ENCODE measurements at places on chromosomes 16 and 17. TPM values are rescaled to one million over a fixed set of nuclear protein-coding genes. Genes with fewer than 3 reads are reported as not detected.
A peak's percentile ranks its signal among the peaks of the same experiment; 100 is the strongest.

GRCh38 chr16:17515421-17516210 lies 44.9 kb upstream of the XYLT1 start:
- DNase-seq = no peak

- no peak for DNase-seq
These were observed 146.1 kb upstream of the GSE1 start for GRCh38 chr16:85466989-85467388.

HSD17B2 gene
- not detected for total RNA-seq

- no peak for DNase-seq
These were observed 25.8 kb downstream of the SMPD3 start for GRCh38 chr16:68422396-68422960.

GRCh38 chr17:1627982-1628855 lies at the start of gene SLC43A2:
SLC43A2 (minus strand) TSS chr17:1628834; CDS start chr17:1627874, 960 bp downstream.
- DNase-seq = peak; percentile 84

GRCh38 chr17:6587310-6587709 lies 31.0 kb upstream of the PITPNM3 start:
- DNase-seq = no peak

GRCh38 chr16:3152277-3152990 lies 17.6 kb downstream of the ZNF213 start:
- peak; percentile 86 for DNase-seq

GRCh38 chr16:26701243-26701886 lies 365.4 kb upstream of the C16orf82 start:
- no peak for DNase-seq

DPEP1 gene
- total RNA-seq = not detected

GRCh38 chr17:66312912-66313311 lies 10.5 kb downstream of the PRKCA start:
- no peak for DNase-seq

- DNase-seq = no peak
These were observed 27.8 kb downstream of the COG4 start for GRCh38 chr16:70495425-70496182.

- no peak for DNase-seq
These were observed 17.7 kb downstream of the JUP start for GRCh38 chr17:41768682-41769288.

DNA sequence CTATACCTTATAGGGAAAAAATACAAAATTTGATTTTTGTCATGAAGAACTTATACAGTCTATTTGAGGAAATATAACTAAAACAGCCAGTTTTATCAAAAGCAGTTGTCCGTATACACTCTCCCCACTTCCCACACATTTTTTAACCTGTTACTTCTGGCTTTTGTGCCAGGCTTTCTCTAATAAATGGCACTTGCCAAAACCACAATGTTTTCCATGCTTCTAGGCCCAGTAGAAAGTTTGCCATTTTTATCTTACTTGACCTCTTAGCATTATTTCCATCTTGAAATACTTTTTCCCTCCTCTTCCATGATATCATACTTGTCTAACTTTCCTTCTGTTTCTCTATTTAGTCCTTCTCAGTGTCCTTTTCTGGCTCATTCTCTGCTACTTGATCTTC lies 38.8 kb downstream of the EFCAB5 start:
- no peak for DNase-seq

DNA sequence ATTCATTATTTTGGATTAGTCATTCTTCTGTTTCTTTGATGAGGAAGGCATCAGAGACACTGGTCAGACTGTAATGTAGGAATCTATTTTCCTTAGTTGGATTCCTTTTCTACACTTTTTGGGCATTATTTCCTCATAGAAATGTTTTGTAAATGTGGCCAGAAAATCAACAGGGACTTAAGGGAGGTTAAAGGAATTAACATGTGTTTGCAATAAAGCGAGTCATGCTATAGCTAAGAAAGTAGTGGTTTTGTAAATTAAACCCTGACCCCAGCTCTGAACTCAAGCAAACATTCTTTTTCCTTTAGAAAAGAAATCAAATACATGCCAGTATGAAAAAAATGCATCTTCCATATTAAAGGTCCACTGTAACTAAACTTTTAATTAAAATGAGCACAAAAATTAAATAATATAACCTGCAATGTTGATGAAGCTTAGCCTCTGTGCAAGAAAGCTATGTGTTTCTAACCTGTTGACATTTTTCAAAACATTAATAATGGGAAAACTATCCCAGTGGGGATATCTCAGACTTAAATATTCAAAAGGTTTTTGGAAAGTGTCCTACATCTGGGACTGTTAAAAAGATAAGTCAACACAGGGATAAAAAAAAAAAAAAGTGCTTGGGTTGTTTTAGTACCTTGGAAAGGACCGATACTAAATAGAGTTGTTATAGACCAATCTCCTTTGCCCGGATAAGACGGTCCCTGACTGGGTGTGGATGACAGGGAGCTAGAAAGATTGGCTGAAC lies 428.0 kb downstream of the CA10 start:
- no peak for DNase-seq

NPIPB8 gene
- total RNA-seq = not detected

DNA sequence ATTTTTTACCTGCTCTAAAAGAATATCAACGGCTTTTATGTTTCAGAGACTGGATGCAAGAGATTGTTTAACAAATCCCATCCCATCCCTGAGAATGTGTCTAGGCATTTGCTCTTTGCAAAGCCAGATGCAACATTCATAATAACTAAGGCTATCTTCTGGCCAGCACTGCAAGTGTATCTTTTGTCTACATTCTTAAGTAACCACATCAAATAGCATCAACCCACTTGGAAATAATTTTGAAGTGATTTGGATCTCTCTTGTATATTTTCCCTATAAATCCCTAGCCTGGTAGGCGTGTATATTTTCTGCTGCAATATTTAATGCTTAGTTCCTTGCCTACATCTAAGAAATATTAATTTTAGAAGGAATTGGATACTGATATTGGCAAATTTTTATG lies 64.3 kb downstream of the PIGL start:
- DNase-seq = no peak

DNA sequence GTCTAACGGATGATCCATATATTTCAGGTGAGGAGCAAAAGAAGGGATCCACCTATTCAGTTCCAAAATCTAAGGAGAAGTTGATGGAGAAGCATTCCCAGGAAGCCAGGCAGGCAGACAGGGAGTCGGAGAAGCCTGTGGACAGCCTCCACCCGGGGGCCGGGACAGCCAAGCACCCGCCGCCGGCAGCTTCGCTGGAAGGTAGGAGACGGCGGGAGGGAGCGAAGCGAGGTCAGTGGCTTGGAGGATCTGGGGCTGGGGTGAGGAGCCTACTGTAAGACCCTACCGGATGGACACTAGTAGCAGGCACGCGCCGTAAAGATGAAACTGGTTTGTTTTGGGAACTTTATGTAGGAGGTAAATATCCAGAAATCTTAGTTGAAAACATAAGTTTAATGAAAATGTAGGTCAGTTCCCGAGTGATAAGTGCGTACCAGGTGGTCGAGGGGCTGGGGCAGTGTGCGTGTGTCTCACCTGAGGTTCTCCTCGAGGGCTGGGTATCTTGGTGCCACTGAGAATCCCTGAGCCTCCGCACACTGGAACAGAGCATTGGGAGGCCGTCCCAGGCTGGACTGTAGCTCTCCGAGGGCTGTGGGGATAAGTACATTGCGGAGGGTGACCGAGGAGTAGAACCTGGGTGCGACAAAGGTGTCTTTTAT lies 714 bp downstream of the SPATA33 start:
- DNase-seq = no peak

- DNase-seq = no peak
These were observed 7.2 kb downstream of the GRB2 start for GRCh38 chr17:75398279-75398678.

DNA sequence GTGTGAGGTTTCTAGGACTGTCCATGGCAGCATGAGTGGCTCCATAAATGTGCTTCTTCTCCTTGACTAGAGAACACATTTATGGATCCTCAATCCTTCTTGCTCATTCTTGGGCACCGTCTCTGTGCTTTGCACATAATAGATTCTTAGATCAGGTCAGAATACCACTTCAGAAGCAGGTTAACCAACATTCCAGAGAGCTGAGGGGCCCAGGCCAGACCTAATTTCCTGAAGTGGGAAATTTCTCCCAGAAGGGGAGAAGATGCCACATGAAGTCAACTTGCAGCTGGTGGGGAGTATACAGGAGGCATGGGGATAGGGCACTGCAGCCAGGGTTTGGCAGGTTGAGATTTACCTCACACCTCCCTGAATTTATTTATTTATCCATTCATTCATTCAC lies 24.4 kb upstream of the VAT1L start:
- no peak for DNase-seq

COX4I1 gene
- total RNA-seq = 1,881 TPM

OR1F1 gene
- total RNA-seq = not detected

GRCh38 chr16:84098939-84099338 lies 17.8 kb downstream of the MBTPS1 start:
- DNase-seq = no peak

- peak; percentile 17 for DNase-seq
These were observed 2.1 kb upstream of the SPG7 start for GRCh38 chr16:89506113-89506504.

CLEC18B gene
- total RNA-seq = 0.30 TPM

GRCh38 chr17:1552932-1553331 lies 9.7 kb downstream of the PITPNA start:
- no peak for DNase-seq

GRCh38 chr17:16943032-16943352 lies 28.9 kb downstream of the TNFRSF13B start:
- DNase-seq = no peak

ARHGDIA gene
- 95.1 TPM for total RNA-seq

RAB37 gene
- 1.9 TPM for total RNA-seq

GRCh38 chr16:86218479-86219170 lies 291.7 kb upstream of the FOXF1 start:
- DNase-seq = no peak

GRCh38 chr17:58536542-58536941 lies 22.1 kb upstream of the MTMR4 start:
- no peak for DNase-seq

TSPOAP1 gene
- total RNA-seq = 12.8 TPM

DNA sequence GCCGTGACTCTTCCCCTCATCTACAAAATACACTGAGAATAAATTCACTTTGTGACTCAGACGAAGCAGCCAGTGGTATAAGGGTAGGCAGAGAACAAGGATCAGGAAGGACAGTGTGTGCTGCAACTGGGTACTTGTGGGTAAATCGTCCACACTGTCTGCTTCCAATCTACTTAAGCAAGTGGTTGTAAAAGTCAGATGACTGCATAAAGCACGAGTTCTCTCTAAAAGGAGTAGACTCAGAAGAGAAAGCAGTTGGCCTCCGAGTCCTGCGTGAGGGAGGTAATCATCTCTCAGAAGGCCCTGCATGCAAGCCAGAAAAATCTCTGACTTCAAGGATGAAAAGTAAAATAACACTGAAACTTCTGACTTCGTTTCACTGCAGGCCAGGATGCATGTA lies 43.1 kb downstream of the ANKFY1 start:
- no peak for DNase-seq

TBC1D3 gene
- not detected for total RNA-seq

DNA sequence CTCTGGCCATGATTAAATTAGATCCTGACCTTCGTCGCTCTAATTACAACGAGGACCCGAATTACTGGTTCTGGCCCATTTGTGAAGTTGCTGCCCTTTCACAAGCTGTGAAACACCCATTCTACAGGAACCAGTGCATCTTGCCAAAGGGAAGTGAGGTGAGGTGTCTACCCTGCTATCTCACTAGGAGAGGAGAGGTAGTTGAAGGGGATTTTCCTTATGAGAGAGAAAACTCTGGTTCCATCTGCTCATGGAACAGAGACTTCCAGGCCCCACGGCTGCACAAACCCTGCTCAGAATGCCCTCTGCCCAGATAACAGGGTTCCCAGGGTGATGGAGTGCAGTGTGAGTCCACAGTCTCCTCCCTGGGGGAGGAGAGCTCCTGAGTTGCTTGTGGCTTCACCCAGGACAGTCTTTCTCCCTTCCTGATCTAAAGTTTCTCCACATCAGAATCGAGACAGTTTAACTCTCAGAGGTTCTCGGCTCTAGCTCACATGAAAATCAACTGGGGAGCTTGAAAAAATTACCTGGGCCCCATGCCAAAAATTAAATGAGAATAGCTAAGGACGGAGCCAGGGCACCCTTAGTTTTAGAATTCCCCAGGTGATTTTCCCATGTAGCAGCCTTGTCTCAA lies 7.8 kb upstream of the SSTR2 start:
- no peak for DNase-seq

DNA sequence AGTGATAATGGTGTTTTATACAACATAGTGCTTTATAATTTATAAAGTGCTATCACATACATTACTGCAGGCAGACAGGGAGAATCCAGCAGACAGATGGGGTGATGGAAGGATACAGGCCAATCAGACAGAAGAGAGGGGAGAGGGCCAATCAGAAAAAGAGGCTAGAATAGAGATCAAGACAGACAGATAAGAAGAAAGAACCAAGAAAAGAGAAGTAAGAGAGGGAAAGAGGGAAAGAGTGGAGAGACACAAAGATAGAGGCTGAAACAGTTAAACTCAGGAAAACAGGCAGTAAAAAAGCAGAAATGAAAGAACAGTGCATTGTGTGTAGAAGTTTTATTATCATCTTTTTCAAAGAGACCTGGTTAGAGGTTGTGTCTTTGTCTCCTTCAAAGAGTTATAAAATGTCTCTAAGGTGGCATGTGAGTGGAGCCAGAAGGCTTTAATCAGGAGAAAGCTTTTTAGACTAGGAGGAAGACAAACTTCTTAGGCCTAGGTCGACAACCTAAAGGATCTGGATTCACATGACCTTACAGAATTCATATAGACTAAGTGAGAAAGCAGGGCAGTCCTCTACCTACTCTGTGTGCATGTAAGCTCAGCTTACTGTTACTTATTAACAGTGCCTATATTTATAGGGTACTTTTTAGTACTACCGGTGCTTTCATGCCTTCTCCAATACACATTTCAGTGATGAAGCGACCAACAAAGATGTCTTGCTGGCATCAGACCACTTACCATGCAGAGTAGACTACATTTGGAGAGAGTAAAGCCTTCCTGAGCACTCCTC lies 8.3 kb upstream of the CHD3 start:
- DNase-seq = no peak

RAMP2 gene
- 37.7 TPM for total RNA-seq

GRCh38 chr17:13575922-13576419 lies 25.8 kb downstream of the HS3ST3A1 start:
- DNase-seq = no peak

DNA sequence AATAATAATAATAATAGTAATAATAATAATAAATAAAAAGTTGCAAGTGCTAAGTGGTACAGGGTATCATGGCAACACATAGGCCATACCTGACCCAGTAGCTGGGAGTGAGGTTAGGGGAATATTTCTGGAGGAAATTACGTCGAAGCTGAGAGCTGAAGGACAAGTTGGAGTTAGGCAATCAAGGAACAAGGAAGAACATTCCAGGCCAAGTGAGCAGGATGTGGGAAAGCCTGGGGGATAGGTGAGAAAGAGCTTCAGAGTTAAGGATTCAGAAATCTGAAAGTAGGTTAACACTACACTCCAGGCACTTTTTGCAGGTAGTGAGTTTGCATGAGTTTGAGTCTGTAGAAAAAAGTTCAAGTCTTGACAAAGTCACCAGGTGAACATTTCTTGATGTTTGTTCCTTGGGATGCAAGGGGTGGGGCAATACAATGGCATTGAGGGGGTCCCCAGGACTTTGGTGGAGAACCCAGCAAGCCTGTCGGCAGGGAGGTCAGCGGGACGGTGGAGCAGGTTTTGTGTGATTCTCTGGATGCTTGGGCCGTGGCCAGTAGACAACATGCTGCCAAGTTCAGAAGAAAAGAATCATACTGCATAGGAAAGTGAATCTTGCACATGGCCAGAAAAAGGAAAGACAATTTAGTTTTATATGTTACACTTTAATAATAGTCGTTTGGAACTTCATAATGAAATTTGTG lies 27.7 kb upstream of the MPHOSPH6 start:
- DNase-seq = no peak

HSF4 gene
- 70.5 TPM for total RNA-seq

- DNase-seq = no peak
These were observed 76.0 kb downstream of the ABCC1 start for GRCh38 chr16:16025214-16025968.

ZNF469 gene
- total RNA-seq = 0.74 TPM

Data from left ventricle myocardium inferior (tissue), 1 donor.